H9 (cell line): ENCODE measurements at places on chromosomes 3 and 15. TPM values are rescaled to one million over a fixed set of nuclear protein-coding genes. Genes with fewer than 3 reads are reported as not detected.
A peak's percentile ranks its signal among the peaks of the same experiment; 100 is the strongest.

The SLC9C1 gene
- total RNA-seq: 0.15 and 0.50 TPM in 2 replicates

- no peak for DNase-seq
Observed at GRCh38 chr3:59772416-59773408, 722.9 kb upstream of the CFAP20DC start.

- no peak for DNase-seq
Observed at GRCh38 chr3:149245738-149246451, 24.3 kb upstream of the CP start.

- no peak for DNase-seq
Observed at GRCh38 chr3:175329373-175329772, 470.2 kb downstream of the NAALADL2 start.

- DNase-seq: peak; percentile 10
Observed at GRCh38 chr3:58570851-58571250, 6.3 kb downstream of the FAM107A start.

The CAPN3 gene
- total RNA-seq: 0.31 and 0.53 TPM in 2 replicates

DNA sequence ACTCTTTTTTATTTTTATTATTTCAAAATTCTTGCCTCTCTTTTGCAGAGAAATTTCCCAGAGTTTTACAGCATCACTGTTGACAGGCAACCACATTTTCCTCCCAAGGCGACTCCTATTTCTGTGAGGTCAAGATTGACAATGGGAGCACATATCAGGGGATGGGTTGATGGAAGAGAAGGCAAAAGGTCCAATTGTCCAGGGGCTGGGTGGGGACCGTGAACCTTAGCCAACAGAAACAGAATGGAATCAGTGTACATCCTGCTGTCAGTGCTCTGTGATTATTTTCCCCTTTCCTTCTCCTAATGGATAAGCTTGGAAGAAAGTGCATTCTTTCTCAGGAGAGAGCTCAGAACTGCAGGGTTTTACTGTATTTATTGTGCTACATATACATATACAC is 42.4 kb downstream of the CNTN6 start:
- no peak for DNase-seq

DNA sequence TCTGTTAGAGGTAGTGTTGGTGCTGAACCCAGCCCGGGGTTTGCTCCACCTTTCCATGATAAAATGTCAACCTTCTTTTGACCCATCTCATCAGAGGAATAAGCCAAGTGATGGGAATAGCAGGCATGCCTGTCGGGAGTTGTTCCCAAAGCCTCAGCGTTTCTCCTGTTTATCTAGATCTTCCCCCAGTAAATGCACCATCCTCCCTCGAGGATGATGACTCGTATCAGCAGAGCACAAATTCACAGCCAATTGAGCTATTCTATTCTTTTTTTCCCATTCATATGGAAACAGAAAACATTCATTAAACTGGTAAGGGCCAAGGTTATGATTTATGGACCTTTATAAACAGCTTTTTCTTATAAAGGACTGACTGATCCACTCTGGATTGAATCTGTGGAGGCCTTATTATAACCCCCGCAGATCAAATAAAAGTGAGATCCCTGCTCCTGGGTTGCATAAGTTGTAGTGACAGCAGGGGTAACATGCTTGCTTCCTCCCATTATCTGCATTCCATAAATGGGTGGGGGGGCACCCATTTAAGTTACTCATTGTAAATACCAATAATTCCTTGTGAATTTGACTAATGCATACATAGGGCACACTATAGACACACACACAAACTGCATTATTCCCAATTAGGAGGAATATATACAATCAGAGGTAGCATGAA is 207.3 kb downstream of the PLCL2 start:
- DNase-seq: no peak

DNA sequence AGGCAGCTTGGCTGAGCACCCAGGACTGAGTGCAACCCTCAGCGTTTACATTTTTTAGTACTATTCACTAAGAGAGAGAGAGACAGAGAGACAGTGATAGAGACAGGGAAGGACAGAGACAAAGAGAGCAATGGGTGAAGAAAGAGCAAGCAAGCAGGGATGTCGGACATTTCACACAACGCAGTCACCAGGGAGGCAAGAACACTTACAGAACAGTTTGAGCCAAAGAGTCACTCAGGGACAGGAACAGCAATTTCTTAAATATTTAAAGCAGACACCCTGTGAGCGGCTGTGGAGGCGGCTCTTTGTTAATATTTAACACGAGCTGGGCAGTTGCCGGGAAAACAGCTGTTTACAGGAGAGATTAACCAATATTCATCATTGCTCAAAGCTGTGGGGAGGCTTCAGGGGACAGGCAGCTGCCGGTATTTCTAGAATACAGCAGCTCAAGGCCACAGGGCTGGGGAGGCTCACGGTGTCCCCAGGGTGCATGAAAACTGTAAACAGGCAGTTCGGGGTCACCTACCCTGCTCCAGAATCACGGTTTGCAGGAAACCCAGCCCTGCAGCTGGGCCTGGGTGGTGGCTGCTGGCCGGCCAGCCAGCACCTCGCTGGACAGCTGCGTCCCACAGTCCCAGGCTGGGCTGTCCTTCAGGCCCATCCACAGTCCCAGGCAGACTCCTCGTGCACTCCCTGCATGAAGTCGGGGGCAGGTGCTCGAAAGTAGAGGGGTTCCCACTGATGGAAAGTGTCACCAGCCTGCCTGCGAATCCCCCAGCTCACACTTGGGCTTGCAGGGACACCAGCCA is 38.8 kb upstream of the PCSK6 start:
- no peak for DNase-seq

DNA sequence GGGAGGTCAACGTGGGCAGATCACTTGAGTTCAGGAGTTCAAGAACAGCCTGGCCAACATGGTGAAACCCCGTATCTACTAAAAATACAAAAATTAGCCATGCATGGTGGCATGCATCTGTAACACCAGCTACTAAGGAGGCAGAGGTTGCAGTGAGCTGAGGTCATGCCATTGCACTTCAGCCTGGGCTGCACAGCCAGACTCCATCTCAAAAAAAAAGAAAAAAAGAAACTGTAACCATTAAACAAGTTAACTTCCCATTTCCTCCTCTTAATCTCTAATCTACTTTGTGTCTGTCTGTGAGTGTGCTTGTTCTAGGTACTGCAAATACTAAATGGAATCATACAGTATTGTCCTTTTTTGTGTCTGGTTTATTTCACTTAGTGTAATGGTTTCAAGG is 2.7 kb downstream of the RBM6 start:
- DNase-seq: no peak

- no peak for DNase-seq
Observed at GRCh38 chr15:58736018-58736643, 13.4 kb downstream of the ADAM10 start.
